ENCODE measurements at places on chromosomes 5 and 9. TPM values are rescaled to one million over a fixed set of nuclear protein-coding genes. Genes with fewer than 3 reads are reported as not detected.
A peak's percentile ranks its signal among the peaks of the same experiment; 100 is the strongest.

DNA sequence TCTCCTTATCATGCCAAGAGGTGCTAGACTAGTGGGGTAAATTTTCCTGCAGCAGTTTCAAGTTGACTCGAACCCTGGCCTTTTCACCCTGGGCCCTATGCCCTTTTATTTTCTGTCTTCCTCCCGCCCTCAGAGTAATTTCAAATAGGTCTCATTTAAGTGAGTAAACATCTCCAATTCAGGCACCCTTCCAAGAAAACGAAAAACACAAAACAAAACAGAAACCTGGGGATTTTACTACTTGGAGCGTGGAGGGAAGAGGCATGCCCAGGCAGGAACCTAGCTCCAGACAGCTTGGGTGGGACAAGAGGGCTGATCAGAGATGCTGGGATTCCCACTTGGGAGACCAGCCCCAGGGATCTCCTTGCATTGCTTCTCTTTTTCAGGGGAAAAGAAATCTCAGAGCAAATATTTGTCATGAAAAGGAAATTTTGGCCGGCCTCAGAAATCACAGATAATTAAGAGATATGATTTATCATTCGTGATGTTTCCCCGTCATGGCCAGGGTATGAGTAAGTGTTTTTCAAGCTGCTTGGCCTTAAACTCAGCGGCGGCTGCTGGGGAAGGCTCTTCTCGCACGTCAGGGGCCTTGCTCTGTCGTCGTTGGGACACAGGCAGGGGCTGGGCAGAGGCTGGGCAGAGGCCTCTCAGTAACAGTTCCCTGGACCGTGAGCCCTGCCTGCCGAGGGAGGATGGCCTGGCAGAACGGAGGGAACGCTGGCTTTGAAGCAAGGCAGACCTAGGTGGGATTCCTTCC lies 248.6 kb upstream of the KLF4 start:
- H3K27ac ChIP-seq: no peak overlapping the region
- no peak overlapping the region for H3K4me3 ChIP-seq
- no peaks in the 10 kb centered on the region for H3K36me3 ChIP-seq

GRCh38 chr5:16933337-16933736 lies 2.8 kb downstream of the MYO10 start:
- H3K27ac ChIP-seq: no peak overlapping the region
- H3K27me3 ChIP-seq: no peaks in the 10 kb centered on the region
- no peaks in the 10 kb centered on the region for H3K36me3 ChIP-seq

Gene TEK
- 2.3 TPM for total RNA-seq

DNA sequence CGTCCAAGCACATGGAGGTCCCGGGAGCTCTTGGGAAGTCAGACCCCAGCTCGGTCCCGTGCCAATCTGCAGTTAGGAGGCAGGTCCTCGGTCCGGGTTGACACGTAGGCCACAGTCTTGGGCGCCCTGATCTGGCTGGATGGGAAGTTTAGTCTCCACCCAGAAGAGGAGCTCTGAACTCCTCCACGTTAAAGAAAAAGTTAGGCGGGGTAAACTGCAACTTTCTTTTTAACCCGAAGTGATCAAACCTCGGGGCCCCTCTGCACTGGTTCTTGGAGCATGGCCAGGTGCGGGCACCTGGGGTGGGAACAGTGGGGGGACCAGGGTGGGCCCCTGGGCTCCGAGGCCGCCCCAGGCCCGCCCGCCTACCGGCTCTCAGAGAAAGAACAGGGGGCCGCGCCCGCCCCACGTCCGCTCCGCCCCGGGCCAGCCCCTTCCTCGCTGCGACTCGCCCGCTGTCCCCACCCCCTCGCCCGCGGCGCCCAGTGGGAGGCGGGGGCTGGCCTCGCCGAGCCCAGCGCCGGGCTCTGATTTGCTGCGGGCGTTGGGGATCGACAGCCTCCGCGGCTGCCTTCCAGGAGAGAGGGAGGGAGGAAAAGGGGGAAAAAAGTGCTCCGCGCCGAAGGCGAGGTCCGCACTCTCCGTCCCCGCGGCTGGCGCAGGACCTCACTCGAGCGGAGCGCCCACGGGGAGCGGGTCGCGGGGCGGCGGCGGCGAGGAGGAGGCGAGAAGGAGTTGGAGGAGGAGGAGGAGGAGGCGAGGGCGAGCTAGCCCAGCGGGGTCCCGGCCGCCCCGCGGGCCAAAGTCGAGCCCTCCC lies at the start of gene COL5A1:
Gene COL5A1, plus strand, starts transcription at position 631 of the 817 bp plus-strand sequence. CDS start 385 bp downstream, outside the sequence.
- peak within 1 kb of the TSS; percentile 67 for H3K27ac ChIP-seq
- no peaks in the 10 kb centered on the region for H3K27me3 ChIP-seq
- peaks cover 52% of the 10 kb centered on the region for H3K4me1 ChIP-seq
- DNase-seq: peak; percentile 96
- peak within 1 kb of the TSS; percentile 89 for H3K4me3 ChIP-seq

Gene CLIC3
- total RNA-seq: 0.55 TPM

DNA sequence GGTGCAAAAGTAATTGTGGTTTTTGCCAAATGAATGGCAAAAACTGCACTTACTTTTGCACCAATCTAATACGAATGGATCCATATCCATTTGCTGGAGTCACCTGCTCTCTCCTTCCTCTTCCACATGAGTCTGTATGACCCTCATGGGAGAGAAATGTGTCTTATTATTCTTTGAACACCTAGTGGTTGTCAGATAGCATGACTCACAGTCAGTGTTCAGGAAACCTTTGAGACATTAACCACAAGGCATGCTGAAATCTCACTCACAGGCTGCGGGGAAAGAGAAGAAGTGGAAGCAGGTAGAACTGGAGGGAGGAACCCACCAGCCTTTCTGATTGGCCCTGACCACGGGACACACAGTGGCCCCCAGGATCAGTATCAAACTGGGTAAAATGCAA lies 222.8 kb upstream of the KLF4 start:
- peaks cover 32% of the 10 kb centered on the region for H3K4me1 ChIP-seq
- H3K36me3 ChIP-seq: no peaks in the 10 kb centered on the region
- DNase-seq: no peak
- H3K4me3 ChIP-seq: no peak overlapping the region
- no peak overlapping the region for H3K27ac ChIP-seq

- no peaks in the 10 kb centered on the region for H3K36me3 ChIP-seq
- H3K4me1 ChIP-seq: no peaks in the 10 kb centered on the region
- H3K27me3 ChIP-seq: no peaks in the 10 kb centered on the region
- peak overlapping the region; percentile 77 for H3K4me3 ChIP-seq
- no peak for DNase-seq
- H3K27ac ChIP-seq: peak overlapping the region; percentile 41
Observed at GRCh38 chr5:123037104-123037418, 536 bp upstream of the PPIC start.

Gene BARHL1
- not detected for total RNA-seq

DNA sequence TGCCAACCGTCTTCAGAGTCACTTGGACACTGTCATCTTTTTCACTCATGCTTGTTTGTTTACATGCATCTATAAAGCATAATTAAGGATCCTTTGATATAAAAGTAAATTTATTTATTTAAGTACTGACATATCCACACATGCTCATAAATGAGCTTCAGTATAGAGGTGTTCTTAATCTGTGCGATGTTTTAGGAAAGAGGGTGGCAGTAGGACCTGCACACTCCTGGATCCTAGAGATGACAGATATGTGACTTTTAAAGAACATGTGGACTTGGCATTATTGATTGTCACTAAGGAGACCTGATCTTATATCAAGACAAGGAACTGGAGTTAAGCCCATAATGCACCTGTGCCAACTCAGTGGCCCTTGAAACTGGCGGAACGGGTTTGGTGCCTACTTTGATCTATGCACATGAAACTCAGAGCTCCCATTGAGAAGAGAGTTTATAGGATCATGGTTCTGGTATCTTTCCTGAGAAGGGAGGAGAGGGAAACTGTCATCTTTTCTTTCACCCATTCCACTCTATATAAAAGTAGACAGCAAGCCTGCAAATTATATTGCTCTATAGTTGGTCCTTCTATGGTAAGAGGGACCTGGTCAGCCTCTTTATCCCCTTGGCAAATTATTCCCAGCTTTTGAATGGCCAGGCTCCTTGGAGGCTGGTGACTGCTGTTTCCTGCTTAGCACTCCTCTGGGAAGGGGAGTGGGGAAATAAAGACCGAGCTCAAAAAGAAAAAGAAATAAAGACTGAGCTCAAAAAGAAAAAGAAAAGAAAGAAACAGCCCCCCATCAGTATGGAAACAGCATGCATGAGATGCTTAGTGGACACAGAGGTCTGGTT lies 57.8 kb upstream of the LIFR start:
- no peaks in the 10 kb centered on the region for H3K36me3 ChIP-seq
- H3K4me3 ChIP-seq: no peak overlapping the region
- no peak overlapping the region for H3K27ac ChIP-seq
- H3K27me3 ChIP-seq: no peaks in the 10 kb centered on the region

DNA sequence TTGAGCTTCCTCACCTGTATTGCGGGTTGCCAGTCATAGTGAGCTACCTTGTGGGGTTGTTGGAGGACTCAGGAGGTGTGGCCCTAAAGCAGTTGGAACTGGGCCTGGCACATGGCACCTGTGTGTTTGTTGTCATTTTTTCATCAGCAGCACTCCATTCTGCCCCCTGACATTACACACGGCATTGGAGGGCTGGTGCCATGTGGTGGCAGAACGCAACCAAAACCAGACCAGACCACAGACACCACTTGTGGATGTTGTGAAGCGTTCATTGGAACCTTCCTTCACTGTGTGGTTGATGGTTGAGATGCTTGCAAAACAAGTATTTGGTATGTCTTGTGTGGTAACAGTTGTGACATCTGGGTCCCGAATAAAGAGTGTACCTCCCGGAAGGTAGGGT lies 113.2 kb upstream of the ERCC6L2 start:
- H3K4me1 ChIP-seq: peaks cover 19% of the 10 kb centered on the region
- H3K27me3 ChIP-seq: no peaks in the 10 kb centered on the region
- DNase-seq: no peak
- no peak overlapping the region for H3K27ac ChIP-seq
- H3K4me3 ChIP-seq: no peak overlapping the region

- H3K4me3 ChIP-seq: no peak overlapping the region
- H3K27me3 ChIP-seq: no peaks in the 10 kb centered on the region
- H3K27ac ChIP-seq: no peak overlapping the region
- H3K4me1 ChIP-seq: 0 out of 2 replicates have a peak, but pooled peaks cover 3% of the 10 kb centered on the region
- no peak for DNase-seq
Observed at GRCh38 chr9:127283917-127284497, 19.4 kb downstream of the GARNL3 start.

DNA sequence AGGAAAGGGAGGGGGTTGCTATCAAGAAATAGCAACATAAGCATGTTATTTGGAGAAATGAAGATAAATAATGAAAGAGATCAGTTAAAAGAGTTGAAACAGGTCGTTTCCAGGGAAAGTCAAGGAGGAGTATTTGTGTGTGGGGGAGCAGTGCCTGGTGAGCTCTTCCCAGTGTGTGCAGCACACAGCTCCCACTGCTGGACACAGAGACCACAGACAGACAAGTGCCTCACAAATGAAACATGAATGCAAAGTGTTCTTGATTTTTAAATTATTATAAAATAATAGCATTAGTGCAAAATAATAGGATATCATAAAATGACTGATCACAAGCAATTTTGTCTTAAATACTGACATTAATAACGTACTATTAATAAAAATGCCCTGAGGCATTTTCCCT lies 40.8 kb downstream of the LIFR start:
- H3K27ac ChIP-seq: peak overlapping the region; percentile 85
- H3K36me3 ChIP-seq: peaks cover 17% of the 10 kb centered on the region
- H3K4me1 ChIP-seq: peaks cover 22% of the 10 kb centered on the region
- no peak overlapping the region for H3K4me3 ChIP-seq
- DNase-seq: peak; percentile 70

Gene GKAP1
- total RNA-seq: 13.4 TPM

DNA sequence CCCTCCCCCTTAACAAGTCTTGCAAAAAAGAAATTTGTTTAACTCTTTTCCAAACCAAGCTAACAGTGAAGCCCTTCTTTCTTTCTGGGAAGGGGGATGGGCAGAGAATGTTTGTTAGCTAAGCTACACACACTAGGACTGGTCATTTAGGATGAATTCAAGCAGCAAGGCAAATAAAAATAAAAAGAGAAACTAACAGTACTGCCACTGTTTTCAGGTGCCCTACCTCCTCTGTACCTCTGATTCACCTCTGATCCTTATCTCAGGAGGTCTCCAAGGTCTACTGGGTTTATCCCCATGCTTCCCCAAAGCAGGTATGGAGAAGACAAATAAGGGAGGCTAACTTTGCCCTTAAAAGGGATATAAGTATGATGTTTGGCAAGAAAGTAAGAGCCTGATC lies 52.9 kb downstream of the ELL2 start:
- H3K36me3 ChIP-seq: no peaks in the 10 kb centered on the region
- no peak overlapping the region for H3K27ac ChIP-seq
- H3K27me3 ChIP-seq: no peaks in the 10 kb centered on the region
- H3K4me3 ChIP-seq: no peak overlapping the region

GRCh38 chr9:120593955-120594277 lies 13.9 kb upstream of the CDK5RAP2 start:
- H3K4me1 ChIP-seq: peaks cover 11% of the 10 kb centered on the region
- H3K27ac ChIP-seq: no peak overlapping the region
- no peak for DNase-seq
- no peaks in the 10 kb centered on the region for H3K36me3 ChIP-seq
- H3K4me3 ChIP-seq: no peak overlapping the region

Gene RNF183
- total RNA-seq: not detected

Gene LOX
- total RNA-seq: 1.7 TPM

Data from SJCRH30 (cell line).